ENCODE measurements at places on chromosomes 7 and 10.

DNA sequence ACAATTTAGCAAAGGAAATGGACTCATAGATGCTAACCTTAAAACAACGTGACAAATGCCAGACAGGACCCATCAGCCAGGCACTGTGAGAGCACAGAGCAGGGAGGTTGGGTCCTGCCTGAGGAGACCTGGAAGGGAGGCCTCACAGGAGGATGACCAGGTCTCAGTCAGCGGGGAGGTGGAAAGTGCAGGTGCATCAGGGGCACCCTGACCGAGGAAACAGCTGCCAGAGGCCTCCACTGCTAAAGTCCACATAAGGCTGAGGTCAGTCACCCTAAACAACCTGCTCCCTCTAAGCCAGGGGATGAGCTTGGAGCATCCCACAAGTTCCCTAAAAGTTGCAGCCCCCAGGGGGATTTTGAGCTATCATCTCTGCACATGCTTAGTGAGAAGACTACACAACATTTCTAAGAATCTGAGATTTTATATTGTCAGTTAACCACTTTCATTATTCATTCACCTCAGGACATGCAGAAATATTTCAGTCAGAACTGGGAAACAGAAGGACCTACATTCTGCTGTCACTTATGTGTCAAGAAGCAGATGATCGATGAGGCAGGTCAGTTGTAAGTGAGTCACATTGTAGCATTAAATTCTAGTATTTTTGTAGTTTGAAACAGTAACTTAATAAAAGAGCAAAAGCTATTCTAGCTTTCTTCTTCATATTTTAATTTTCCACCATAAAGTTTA is 157.6 kb upstream of the LANCL2 start:
- no peak for DNase-seq

DNA sequence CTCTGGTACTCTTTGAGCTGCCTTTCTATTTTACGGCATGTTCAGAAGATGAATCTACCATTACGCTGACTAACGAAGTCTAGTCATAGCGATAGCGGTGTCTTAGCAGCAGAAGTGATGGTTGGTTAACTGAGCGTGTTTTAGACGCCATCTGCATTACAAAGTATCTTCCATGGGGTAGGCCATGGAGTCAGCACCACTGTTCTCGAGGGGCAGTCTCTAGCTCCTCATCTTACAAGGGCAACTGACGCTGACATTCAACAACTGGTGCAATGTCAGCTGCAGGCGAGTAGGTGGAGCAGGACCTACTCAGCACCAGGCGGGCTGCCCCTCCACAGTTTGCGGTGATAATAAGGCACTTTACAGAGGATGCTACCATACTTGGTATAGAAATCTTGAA is 88.7 kb downstream of the ADARB2 start:
- DNase-seq: no peak

GRCh38 chr10:28020993-28021982 is 22.4 kb upstream of the ODAD2 start:
- DNase-seq: no peak

DNA sequence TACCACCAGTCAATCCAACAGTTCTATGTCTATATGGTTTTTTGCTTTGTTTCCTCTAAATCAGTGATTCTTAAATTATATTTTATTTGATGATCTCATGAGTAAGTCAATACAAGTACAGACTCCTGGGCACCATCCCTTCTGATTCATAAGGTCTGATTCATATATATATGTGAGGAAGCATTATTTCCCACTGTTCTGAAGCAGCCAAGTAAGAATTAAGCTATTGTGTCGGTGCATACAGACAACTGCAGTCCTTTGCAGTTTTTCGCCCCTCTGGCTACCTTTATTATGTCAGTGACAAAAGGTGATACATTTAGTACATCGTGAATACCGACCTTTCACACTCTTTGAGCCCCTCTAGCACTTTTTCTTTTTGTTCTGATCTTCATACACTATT is 1079.6 kb upstream of the C7orf33 start:
- no peak for DNase-seq

DNA sequence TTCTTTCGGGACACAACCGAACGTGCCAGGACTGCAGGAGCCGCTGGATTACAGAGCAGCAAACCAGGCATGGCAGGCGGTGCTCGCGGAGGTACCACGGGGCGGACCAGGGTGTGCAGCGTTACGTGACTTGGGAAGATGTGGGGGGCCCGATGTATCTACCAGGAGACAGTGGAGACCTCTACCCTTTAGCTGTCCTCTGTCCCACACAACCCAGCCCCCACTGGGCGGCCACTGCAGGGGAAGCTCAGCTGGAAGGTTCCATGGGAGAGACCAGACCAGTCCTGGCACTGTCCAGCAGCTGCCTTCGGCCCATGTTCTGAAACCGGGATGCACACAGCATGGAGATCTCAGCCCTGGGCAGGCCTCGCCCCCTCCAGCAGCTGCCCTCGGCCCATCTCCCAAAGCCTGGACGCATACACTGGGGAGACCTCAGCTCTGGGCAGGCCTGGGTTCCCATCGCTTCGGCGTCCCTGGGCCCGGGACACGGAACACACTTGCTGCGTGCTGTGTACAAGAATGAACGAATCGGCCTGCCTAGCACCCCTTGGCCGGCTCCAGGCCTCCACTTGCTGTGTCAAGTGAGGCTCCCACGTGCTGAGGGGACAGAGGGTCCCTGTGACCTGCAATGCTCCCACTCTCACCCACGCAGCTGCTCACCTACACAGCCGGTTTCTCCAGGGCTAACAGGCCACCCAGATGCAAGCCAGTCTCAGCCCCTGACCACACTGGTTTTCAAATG is 177.4 kb downstream of the ELFN1 start:
- no peak for DNase-seq

DNA sequence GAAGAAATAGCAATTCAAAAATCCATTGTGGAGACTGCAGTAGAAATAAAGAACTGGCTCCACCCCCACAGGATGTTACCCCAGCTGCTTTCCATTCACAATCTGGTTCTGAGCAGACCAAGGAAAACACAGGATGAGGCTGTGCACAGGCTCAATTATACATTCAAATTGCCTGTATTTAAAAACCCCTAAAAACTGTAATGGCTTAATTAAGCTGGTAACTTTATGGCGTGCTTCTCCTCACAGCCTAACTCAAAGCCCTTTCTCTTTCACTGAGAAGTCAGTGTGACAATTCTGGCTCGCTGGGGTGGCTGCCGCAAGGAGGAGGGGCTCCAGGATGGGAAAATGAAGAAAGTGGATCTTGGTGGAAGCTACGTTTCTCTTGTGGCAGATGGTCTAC is 1191.1 kb downstream of the SORCS1 start:
- no peak for DNase-seq

GRCh38 chr10:17802976-17803375 is 6.2 kb upstream of the MRC1 start:
- DNase-seq: no peak

- no peak for DNase-seq
Measured at GRCh38 chr7:81183326-81183725, 264.5 kb upstream of the SEMA3C start.

- no peak for DNase-seq
Measured at GRCh38 chr7:134318443-134318842, 1.7 kb upstream of the SLC35B4 start.

DNA sequence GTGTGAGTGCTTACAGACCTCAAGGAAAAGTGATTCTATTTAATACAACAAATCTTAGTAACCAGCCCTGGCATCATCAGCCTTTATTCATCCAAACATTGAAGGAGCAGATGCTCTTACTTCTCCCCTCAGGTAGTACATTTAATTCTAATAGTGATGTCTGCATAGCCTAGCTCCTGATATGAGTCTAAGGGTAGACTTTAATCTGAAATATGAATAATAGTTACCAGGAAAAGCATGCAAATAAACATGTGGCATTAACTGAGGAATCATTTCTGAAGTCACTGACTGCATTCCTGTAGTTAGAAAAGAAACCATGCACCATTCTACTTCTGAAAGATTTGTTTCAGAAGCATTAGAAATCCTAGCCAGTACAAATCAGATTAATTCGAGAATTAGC is 25.7 kb upstream of the LMBR1 start:
- DNase-seq: no peak

DNA sequence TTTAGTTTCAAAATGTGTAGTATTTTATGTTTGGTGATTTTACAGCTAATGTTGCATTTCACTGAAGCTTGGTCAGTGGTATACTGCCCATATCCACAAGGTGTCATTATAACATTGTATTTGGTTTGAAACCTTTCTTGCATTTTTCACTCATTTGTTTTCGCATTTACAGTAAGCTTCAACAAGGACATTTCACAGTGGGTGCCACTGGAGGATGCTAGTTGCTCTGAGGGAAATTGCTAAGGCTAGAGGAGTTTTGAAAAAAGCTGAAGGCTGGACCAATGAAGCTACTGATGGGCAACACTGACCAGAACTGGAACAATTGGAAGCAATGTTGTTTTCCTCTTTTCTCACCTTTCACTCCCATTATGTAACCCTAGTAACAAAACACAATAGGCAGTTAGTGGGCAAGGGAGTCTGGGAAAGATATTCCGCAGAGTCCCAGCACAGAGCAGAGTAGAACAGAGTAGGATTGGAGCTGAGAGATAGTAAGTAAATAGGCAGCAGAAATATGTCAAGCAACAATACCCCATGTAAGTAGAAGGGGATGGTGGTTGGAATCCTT is 23.6 kb upstream of the SRI start:
- no peak for DNase-seq

- DNase-seq: no peak
Measured at GRCh38 chr10:16887565-16887964, 70.3 kb upstream of the RSU1 start.

DNA sequence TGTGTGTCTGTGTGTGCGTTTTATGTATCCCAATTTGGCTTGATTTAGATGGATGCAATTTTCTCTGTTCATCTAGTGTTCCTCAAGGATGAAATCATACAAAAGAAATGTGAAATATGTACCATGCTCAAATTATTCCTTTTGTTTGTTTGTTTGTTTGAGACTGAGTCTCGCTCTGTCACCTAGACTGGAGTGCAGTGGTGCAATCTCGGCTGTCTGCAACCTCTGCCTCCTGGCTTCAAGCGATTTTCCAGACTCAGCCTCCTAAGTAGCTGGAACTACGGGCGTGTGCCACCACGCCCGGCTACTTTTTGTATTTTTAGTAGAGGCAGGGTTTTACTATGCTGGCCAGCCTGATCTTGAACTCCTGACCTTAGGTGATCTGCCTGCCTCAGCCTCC is 11.3 kb upstream of the SHTN1 start:
- DNase-seq: no peak

DNA sequence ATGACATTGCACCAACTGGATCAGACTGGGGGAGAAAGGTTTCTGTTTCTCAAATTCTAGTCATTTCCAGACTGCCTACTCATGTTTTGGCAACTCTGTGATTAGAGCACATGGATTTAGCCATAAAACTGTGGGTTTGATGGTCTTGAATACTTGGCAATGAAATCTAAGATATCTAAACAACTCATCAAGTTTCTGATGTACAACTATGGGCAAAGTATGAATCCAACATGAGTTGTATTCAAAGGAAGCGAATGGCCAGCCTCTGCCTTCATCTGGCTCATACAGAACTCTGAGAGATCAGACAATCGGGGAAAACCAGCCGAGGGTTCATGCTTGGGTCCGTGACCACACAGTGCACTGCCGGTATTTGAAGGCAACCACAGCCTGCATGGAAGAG is 144.3 kb downstream of the ADAM12 start:
- no peak for DNase-seq

DNA sequence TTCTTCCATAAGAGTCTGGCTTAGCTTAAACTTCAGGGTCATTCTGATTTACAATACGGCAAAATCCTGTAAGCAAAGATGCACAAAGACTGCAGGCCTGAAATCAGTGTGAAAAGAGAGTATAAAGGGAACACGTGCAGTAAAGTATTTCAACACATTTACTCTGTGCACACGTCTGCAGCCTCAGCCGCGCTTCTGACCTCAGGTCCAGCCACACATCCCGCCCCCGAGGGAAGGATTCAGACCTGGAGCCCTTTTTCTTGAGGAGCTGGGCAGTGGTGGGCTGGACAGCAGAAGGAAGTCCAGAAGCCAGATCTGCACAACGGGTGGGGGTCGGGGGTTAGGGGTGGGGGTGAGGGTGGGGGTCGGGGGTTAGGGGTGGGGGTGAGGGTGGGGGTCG is 58.9 kb upstream of the FAM20C start:
- DNase-seq: no peak

- DNase-seq: no peak
Measured at GRCh38 chr10:74643596-74643975, 182.8 kb upstream of the KAT6B start.

GRCh38 chr7:143222782-143223181 is 945 bp downstream of the TAS2R40 start:
- DNase-seq: peak; percentile 26

GRCh38 chr10:4648999-4649398 is 177.0 kb upstream of the AKR1E2 start:
- DNase-seq: no peak

DNA sequence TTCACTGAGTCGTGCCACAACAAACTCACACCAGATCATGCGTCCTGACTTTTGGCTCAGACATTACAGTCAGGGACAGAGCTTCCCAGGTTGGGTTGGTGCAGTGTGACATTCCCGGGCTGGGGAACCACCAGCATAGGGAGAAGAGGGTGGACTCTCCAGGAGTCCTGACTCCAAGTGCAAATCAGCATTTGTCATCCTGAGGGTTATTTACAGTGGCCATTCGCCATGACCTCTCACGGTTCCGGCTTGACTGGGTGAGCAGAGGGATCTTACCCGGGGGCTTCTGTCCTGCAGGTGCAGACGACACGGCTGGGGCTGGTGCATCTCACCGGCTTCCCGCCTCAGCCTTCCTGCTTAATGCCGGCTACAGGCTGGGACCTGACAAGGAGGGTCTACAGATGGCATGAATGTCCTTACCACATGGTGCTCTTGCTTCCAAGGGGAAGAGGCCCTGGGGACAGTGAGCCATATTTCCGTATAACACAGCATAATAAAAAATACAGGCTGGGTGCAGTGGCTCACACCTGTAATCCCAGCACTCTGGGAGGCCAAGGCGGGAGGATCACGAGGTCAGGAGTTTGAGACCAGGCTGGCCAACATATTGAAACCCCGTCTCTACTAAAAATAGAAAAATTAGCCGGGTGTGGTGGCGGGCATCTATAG is 12.5 kb upstream of the INTS1 start:
- DNase-seq: no peak

GRCh38 chr10:60390224-60390626 is 550 bp upstream of the ANK3 start:
- DNase-seq: no peak

GRCh38 chr10:127011174-127011573 is 105.9 kb downstream of the DOCK1 start:
- DNase-seq: no peak

- no peak for DNase-seq
Measured at GRCh38 chr7:118183428-118183785, 557 bp upstream of the LSM8 start.

DNA sequence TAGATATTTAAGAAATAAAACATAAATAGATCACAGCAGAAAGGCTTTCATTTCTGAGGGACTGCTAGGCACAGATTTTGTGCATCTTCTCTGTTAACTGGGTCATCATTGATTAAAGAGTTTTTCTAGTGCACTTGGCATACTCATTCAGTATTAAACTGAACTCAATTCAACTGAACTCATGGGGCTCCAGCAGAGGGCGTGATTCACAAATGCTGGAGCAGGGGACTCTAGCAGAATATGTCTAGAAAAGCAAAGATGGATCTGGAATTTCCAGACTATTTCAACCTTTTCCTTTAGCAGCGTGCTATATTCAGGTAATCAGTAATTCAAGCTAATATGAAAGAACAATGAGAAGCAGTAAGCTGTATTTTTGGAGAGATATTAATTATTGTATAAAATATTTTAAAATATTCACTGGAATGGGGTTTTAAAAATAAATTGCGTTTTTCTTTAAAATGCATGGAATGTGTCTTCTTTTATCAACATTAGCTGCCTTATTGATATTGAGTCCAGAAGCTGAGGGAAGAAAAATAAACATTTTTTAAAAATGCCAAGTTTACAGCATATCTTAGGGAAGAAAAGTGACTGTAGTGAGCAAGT is 296.8 kb upstream of the CACNA2D1 start:
- DNase-seq: no peak

Measured in left ventricle myocardium inferior (tissue), 1 donor.